ENCODE measurements at places on chromosomes 1 and 21.
A peak's percentile ranks its signal among the peaks of the same experiment; 100 is the strongest.

DNA sequence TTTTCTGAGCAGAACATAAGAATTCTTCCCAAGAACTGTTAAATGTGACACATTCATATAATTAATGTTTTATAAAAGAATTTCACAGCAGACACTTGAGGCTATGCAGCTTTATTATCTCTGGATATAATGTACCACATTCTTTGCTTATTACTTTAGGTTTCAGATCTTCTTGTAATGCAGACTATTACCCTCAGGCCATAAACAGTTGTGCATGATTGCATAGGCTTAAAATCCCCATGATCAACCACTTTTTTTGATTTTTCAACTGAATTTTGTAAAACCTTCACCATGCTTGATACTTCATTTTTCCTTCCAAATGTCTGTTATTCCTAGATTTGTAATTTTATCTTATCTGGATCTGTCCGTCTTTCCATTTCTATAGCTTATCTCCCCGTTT is 1355.7 kb downstream of the BRINP3 start:
- H3K4me3 ChIP-seq = no peak overlapping the region
- no peaks in the 10 kb centered on the region for H3K27me3 ChIP-seq
- H3K4me1 ChIP-seq = no peaks in the 10 kb centered on the region
- no peak for DNase-seq
- no peak overlapping the region for H3K27ac ChIP-seq
- H3K36me3 ChIP-seq = no peaks in the 10 kb centered on the region

- no peak for DNase-seq
- H3K4me3 ChIP-seq = no peak overlapping the region
- peaks cover 10% of the 10 kb centered on the region for H3K27me3 ChIP-seq
- no peaks in the 10 kb centered on the region for H3K36me3 ChIP-seq
- no peaks in the 10 kb centered on the region for H3K4me1 ChIP-seq
Observed at GRCh38 chr1:147794570-147794969, 34.2 kb upstream of the GJA5 start.

GRCh38 chr1:237613984-237614383 is 276.7 kb downstream of the ZP4 start:
- no peaks in the 10 kb centered on the region for H3K27me3 ChIP-seq
- no peak overlapping the region for H3K27ac ChIP-seq
- H3K36me3 ChIP-seq = no peaks in the 10 kb centered on the region
- no peak for DNase-seq
- H3K4me1 ChIP-seq = no peaks in the 10 kb centered on the region

GRCh38 chr1:59412718-59413326 is 115.9 kb downstream of the FGGY start:
- H3K27me3 ChIP-seq = no peaks in the 10 kb centered on the region
- no peak overlapping the region for H3K4me3 ChIP-seq
- DNase-seq = no peak
- no peaks in the 10 kb centered on the region for H3K36me3 ChIP-seq
- no peak overlapping the region for H3K27ac ChIP-seq
- H3K4me1 ChIP-seq = no peaks in the 10 kb centered on the region

DNA sequence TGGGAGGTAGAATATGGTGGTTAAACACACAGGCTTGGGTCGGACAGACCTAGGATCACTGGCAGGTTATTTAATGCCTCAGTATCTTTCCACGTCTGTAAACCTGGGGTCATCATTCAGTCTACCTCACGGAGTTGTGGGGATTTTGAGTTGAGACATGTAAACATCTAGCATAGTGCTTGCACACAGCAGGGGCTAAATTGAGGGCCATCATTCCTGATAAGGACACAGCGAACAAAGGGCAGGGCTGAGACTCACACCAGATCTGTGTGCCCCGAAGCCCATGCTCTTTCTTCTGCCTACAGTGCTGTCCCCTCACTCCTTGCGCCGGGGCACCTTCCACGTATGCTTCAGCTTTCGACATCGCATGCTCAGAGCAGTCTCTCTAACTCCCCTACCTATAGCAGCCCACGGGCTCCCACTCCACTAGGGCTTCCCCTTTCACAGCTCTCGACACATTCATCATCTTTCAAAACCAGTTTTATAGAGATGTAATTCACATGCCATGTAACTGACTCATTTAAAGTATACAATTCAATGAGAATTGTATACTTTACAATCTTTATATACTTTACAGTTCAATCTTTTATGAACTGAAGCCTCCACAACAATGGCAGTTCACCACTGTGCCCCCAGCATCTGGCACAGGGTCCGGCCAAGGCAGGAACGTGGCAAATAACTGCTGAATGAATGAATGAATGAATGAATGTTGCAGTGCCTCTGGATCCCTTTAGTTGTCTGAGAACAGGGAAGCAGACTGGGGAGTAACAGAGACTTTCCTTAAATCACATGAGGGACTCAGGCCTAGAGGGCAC is 48.0 kb downstream of the GPR161 start:
- no peak overlapping the region for H3K27ac ChIP-seq
- H3K4me3 ChIP-seq = no peak overlapping the region
- H3K36me3 ChIP-seq = no peaks in the 10 kb centered on the region
- no peak for DNase-seq
- H3K4me1 ChIP-seq = peaks cover 5% of the 10 kb centered on the region
- no peaks in the 10 kb centered on the region for H3K27me3 ChIP-seq

DNA sequence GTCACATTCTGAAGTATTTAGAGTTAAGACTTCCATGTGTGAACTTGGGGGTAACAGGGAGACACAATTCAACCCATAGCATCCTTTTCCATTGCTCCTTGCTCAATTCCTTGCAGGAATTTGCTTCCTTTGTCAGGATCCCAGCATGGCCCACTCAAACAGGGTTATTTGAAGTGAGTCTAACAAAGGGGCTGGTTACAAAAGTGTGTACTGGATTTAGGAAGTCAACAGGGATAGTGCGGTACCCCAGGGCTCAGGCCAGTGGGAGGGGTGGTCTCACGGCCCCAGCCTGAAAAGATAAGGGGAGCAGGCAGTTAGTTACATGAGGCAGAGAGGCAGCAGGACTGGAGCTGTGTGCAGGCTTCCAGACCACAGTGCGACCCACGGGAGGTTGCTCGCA is 14.4 kb downstream of the LRRC38 start:
- H3K27me3 ChIP-seq = 0 out of 2 replicates have a peak, but pooled peaks cover 6% of the 10 kb centered on the region
- no peak overlapping the region for H3K4me3 ChIP-seq
- no peaks in the 10 kb centered on the region for H3K36me3 ChIP-seq
- H3K27ac ChIP-seq = no peak overlapping the region
- H3K4me1 ChIP-seq = no peaks in the 10 kb centered on the region

- no peaks in the 10 kb centered on the region for H3K4me1 ChIP-seq
- no peak overlapping the region for H3K4me3 ChIP-seq
- H3K36me3 ChIP-seq = no peaks in the 10 kb centered on the region
- no peak overlapping the region for H3K27ac ChIP-seq
- DNase-seq = no peak
Observed at GRCh38 chr1:245363461-245364200, 208.8 kb downstream of the KIF26B start.

GRCh38 chr21:41511858-41512257 is 3.9 kb upstream of the TMPRSS2 start:
- H3K4me1 ChIP-seq = peaks cover 15% of the 10 kb centered on the region
- H3K27ac ChIP-seq = peak overlapping the region; percentile 73
- H3K4me3 ChIP-seq = no peak overlapping the region
- no peak for DNase-seq

DNA sequence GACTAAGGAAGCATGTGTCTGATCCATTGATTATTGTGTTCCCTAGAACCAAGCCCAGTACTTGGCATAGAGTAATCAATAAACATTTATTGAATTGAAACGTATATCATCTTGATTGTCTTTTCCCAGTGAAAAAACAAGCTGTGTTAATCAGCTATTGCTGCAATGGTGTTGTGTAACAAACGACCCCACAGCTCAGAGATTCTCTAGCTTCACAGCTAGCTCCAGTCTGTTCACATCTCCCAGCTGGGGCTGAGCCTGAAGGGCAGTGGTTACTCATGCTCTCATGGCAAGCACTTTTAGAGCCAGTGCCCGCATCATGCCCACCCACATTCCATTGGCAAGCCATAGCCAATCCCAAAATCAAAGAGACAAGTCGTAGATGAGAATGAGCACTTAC is 237.4 kb upstream of the RAB4A start:
- no peak overlapping the region for H3K27ac ChIP-seq
- no peaks in the 10 kb centered on the region for H3K36me3 ChIP-seq
- H3K4me3 ChIP-seq = no peak overlapping the region

DNA sequence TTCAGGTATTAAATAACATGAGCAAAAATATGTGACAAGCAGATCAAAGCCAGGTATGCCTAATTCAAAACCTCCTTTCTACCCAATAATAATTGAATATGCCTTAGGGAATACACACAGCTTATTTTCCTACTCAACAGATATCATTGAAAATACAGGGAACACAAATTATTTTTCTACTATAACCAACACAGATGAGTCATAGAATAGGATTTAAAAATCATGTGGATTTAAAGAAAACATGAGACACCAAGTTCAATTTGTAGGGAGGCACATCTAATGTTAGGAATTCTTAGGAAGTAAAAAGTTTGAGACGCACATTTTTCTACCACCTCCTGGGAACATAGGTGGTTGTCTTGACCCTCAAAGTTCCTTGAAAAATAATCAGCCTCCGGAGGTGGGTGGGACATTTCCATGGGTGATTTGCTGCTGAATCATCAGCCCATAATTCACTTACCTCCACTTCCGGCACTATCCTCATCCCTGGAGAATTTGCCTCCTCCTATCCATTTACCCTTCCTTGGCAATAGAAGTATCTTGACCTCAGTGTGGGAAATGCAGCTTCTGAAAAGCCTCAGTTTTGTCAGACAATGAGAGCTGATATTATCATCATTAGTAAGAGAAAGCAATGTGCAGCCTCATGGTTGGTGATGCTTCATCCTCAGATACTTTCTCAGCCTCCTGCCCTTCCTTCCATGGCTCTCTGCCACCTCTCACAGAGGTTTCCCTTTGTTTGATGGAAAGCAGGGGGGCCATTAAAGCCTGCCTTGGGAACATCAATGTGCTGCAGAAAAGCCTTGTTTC is 33.5 kb upstream of the RGS4 start:
- no peaks in the 10 kb centered on the region for H3K4me1 ChIP-seq
- no peak overlapping the region for H3K27ac ChIP-seq
- DNase-seq = no peak

Measured in Panc1 (cell line).